Activated CD8-positive, alpha-beta memory T cell treated with anti-CD3 and anti-CD28 coated beads for 4 hours (primary cell): ENCODE measurements at places on chromosomes 2 and 18.

DNA sequence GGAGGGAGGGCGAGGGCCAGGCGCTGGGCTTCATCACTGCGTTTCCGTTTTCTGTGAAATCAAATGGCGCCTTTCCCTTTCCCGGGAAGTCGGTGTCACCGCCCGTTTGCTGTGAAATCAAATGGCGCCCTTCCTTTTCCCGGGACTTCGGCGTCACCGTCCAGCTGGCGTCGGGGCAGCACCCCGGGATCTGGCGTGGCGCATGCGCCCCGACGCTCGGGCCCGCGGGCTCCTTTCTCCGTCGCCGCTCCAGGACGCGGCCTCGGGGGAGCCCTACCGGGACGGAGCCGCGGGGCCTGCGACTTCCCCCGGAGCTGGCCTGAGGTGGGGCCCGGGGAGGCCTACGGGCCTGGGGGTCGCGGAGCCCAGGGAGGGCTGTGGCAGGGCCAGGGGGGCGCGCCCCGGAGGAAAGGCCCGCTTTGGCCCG, at the start of gene FAM228A:
TSS of gene FAM228A (plus strand) at position 203 of the 427 bp plus-strand sequence. CDS start 428 bp downstream, outside the sequence.
- DNase-seq, result no peak

DNA sequence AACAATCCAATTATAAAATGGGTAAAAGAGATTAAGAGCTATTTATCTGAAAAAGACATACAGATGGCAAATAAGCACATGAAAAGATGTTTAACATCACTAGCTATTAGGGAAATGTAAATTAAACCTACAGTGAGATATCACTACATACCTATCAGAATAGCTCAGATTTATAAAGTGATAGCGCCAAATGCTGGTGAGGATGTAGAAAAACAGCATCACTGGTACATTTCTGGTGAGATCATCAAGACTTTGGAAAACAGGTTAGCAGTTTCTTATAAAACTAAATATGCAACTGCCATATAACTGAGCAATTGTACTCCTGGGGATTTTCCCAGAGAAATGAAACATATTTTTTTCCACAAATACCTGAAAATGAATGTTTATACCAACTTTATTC, 100.4 kb downstream of the ACOXL start:
- DNase-seq, result no peak

GRCh38 chr2:217740178-217740577, 262.6 kb downstream of the TNS1 start:
- no peak for DNase-seq

- peak; percentile 58 for DNase-seq
Measured at GRCh38 chr18:24426398-24427294, at the start of gene IMPACT. TSS of gene IMPACT (plus strand) at chr18:24426670. CDS start at chr18:24426757, 87 bp downstream.

GRCh38 chr2:109497463-109497862, 116.3 kb downstream of the SEPTIN10 start:
- no peak for DNase-seq

GRCh38 chr2:166197446-166197845, 69.6 kb upstream of the SCN1A start:
- DNase-seq, result no peak

- no peak for DNase-seq
Measured at GRCh38 chr2:66171530-66171929, 263.4 kb upstream of the MEIS1 start.

GRCh38 chr2:21326152-21326551, 202.4 kb downstream of the TDRD15 start:
- DNase-seq, result no peak

DNA sequence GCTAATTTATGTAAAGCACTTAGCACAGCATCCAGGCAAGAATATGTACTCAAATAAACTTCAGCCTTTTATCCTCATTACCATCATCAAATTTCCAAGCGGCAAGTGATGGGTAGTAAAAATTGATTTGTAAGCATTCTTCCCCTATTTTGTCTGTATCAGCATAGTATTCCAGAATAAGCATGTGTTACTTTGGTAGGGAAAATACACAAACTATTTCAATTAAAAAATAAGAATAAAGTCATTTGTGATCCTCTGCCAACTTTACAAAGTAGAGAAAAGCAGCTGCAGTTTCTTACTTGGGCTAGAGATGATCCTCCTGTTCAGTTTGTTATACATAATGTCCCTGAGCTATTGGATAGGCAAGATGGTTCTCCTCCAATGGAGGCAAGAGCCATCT, 493.2 kb downstream of the ZEB2 start:
- DNase-seq, result no peak
